Fibroblast of the aortic adventitia (primary cell): ENCODE measurements at places on chromosomes 5 and 9. TPM values are rescaled to one million over a fixed set of nuclear protein-coding genes. Genes with fewer than 3 reads are reported as not detected.

The NUTM2F gene
- total RNA-seq, result not detected in 2 replicates

The PCA3 gene
- total RNA-seq, result not detected in 2 replicates

The CDK5RAP2 gene
- total RNA-seq, result 36.8 and 66.6 TPM in 2 replicates

The ZNF474 gene
- total RNA-seq, result 0.09 TPM in 1 of 2 replicates, not detected in the other

The PIP5KL1 gene
- 1.6 and 2.6 TPM in 2 replicates for total RNA-seq

The ZNF618 gene
- 5.8 and 13.6 TPM in 2 replicates for total RNA-seq

The SPACA9 gene
- 0.74 and 2.7 TPM in 2 replicates for total RNA-seq

The PALM2AKAP2 gene
- 4.2 and 5.0 TPM in 2 replicates for total RNA-seq

The TSSK1B gene
- 1.4 TPM in 1 of 2 replicates, not detected in the other for total RNA-seq

The ABCA2 gene
- total RNA-seq, result 21.0 and 25.0 TPM in 2 replicates

The PDCD1LG2 gene
- total RNA-seq, result 4.1 and 10.9 TPM in 2 replicates

The SHOC1 gene
- 0.09 TPM in 1 of 2 replicates, not detected in the other for total RNA-seq

The EEIG1 gene
- total RNA-seq, result 32.4 and 50.3 TPM in 2 replicates

The FYB1 gene
- 0.08 and 0.54 TPM in 2 replicates for total RNA-seq

The ZNF879 gene
- 3.9 and 5.2 TPM in 2 replicates for total RNA-seq

The FAM163B gene
- total RNA-seq, result not detected in 2 replicates

The OR2Y1 gene
- total RNA-seq, result not detected in 2 replicates

The FOXD4L3 gene
- 0.09 TPM in 1 of 2 replicates, not detected in the other for total RNA-seq

The ADAMTS13 gene
- total RNA-seq, result 1.4 and 2.1 TPM in 2 replicates

The HSPB3 gene
- total RNA-seq, result 0.63 TPM in 1 of 2 replicates, not detected in the other

The FGF1 gene
- 1.2 and 3.4 TPM in 2 replicates for total RNA-seq

The KLF9 gene
- 30.4 and 30.8 TPM in 2 replicates for total RNA-seq

The SV2C gene
- 0.08 TPM in 1 of 2 replicates, not detected in the other for total RNA-seq

The DYNC2I2 gene
- total RNA-seq, result 42.8 and 65.7 TPM in 2 replicates

The TNFSF8 gene
- total RNA-seq, result not detected in 2 replicates

The QRFP gene
- total RNA-seq, result not detected in 2 replicates

The PCDHB6 gene
- total RNA-seq, result 0.18 TPM in 1 of 2 replicates, not detected in the other

The INSYN2B gene
- total RNA-seq, result 7.8 and 19.7 TPM in 2 replicates

The DRD1 gene
- total RNA-seq, result 0.18 TPM in 1 of 2 replicates, not detected in the other

The DMAC1 gene
- total RNA-seq, result 10.1 and 10.6 TPM in 2 replicates

The PCDHGB2 gene
- total RNA-seq, result 1.3 and 5.7 TPM in 2 replicates

The SLC6A7 gene
- total RNA-seq, result not detected in 2 replicates

The DBH gene
- not detected in 2 replicates for total RNA-seq

The WDR31 gene
- total RNA-seq, result 0.33 and 2.4 TPM in 2 replicates

The CNTFR gene
- total RNA-seq, result 1.3 TPM in 1 of 2 replicates, not detected in the other

The ZNF189 gene
- 15.3 and 18.3 TPM in 2 replicates for total RNA-seq

The RAD17 gene
- 26.1 and 28.6 TPM in 2 replicates for total RNA-seq

The NDST1 gene
- 36.2 and 39.3 TPM in 2 replicates for total RNA-seq

The ZDHHC11 gene
- 0.36 and 0.65 TPM in 2 replicates for total RNA-seq

The SPINK4 gene
- total RNA-seq, result not detected in 2 replicates

The PCDHGB5 gene
- 8.5 and 19.9 TPM in 2 replicates for total RNA-seq

The GPX8 gene
- total RNA-seq, result 79.7 and 244 TPM in 2 replicates

The MARCOL gene
- total RNA-seq, result not detected in 2 replicates

The TMEM252 gene
- total RNA-seq, result not detected in 2 replicates

The GRM6 gene
- not detected in 2 replicates for total RNA-seq

The FAT2 gene
- 0.08 TPM in 1 of 2 replicates, not detected in the other for total RNA-seq
